ENCODE measurements at places on chromosomes 1 and 21. TPM values are rescaled to one million over a fixed set of nuclear protein-coding genes. Genes with fewer than 3 reads are reported as not detected.

GRCh38 chr1:27536767-27537166, 46.8 kb upstream of the WASF2 start:
- peak; percentile 79 for DNase-seq

Gene SLAMF9
- not detected for total RNA-seq

Gene CENPF
- total RNA-seq = 0.19 TPM

DNA sequence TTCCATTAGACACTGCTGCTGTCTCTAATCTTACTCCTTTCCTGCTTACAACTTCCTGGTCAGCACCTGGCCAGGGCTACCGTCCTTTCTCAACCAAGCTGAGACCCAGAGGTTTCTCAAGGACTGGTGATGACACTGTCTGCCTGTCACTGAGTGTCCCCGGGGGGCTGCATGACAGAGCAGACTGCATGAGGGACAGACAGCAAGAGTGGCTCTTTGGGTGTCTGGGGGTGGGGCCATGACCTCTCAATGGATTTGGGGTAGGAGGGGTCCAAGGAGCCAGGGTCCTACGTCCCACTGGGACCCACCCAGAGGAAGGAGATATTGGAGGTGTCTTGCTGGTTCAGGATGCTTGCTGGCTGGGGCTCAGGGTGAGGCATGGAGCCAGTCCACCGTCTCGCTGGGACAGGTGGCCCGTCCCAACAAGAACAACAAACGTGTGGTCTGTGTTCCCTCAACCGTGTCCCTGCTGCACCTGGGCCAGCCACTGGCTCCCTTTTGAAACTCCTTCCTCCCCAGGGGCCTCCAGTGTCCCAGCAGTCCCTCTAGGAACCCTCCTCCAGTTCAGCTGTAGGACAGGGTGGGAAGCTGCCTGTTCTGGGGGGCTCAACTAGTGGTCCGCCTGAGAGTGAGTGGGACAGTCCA, 344.6 kb upstream of the AJAP1 start:
- DNase-seq = no peak

Gene WNT2B
- total RNA-seq = 4.0 TPM

DNA sequence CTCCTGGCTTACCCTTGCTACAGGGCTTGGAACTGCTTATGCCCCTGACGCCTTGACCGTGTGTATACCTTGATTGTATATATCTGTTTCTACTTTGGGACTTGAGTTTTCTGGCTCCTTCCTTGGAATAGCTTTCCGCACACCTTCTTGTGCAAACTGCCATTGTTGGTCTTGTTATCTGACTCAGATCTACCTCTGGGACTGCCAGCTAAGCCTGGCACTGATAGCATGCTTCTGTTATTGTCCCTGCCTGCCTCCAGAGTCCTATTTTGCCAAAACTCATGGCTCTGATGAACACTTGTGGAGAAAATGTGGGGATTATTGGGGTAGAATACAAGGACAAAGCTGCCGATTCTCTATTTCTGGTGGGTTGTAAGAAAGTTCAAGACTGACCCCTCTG, 15.4 kb downstream of the FMOD start:
- DNase-seq = no peak

Gene NEGR1
- 5.3 TPM for total RNA-seq

Gene KPRP
- total RNA-seq = not detected

Measured in heart left ventricle (tissue), 16 donors.